HFFc6 (cell line): ENCODE measurements at places on chromosomes 5 and 9. TPM values are rescaled to one million over a fixed set of nuclear protein-coding genes. Genes with fewer than 3 reads are reported as not detected.

The ZDHHC11B gene
- 0.15 TPM in 1 of 3 replicates, not detected in the others for total RNA-seq

The PDCD1LG2 gene
- total RNA-seq = 43.0 to 61.4 TPM (median 52.2 TPM) in 3 replicates

The OR1L8 gene
- not detected in 3 replicates for total RNA-seq

The GDA gene
- not detected in 3 replicates for total RNA-seq

The RNF208 gene
- 2.2 to 3.4 TPM (median 3.3 TPM) in 3 replicates for total RNA-seq

- DNase-seq = no peak
Measured at GRCh38 chr5:30102185-30102584, 1091.3 kb upstream of the CDH6 start.

DNA sequence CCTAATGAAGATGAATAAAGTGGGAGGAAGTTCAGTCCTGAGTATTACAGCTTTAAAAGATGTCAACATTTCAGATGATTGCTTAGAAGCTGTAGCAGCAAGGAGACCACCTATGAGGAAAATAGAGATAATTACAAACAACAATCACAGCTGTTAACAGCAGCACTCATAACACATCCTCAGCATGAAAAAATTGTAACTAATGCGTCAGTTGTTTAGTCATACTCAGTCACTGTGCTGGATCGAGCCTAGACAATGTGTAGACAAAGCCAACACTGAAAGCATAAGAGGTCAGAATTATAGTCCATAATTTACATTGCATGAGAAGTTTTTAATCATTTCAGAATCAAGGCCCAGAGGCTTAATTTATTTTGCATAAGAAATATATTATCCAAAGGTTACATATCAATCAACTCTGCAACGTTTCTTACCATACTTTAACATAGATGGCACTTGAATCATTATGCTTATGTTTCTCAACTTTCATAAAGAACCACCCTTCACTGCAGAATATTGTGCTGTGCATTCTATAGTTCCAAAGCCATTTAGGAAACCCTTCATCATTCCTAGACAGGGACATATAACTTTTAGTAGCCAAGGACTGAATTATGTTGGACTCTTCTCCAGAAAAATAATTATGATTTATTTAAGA lies 60.2 kb upstream of the HAPLN1 start:
- DNase-seq = no peak

GRCh38 chr5:139911425-139912120 lies 116.0 kb downstream of the PSD2 start:
- DNase-seq = no peak

GRCh38 chr9:111645806-111646205 lies 14.7 kb downstream of the DNAJC25 start:
- no peak for DNase-seq

GRCh38 chr9:3150074-3150473 lies 306.2 kb upstream of the PUM3 start:
- DNase-seq = no peak

DNA sequence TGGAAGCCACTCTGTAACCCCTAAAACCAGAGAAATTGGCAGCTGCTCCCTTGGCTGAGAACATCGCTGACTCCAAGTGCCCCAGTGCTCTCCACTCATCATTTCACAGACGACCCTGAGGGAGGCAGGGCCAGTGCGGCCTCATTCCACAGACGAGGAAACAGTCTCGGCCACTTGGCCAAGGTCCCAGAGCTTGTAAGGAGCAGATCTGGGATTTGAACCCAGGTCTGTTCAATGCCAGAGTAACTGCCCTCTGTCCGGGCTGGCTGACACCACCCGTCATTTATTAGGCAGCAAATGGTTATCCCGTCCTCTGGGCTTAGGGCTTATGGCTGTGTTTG lies 19.9 kb upstream of the IER5L start:
- DNase-seq = no peak

- no peak for DNase-seq
Measured at GRCh38 chr5:134625559-134625958, 7.1 kb downstream of the SAR1B start.
